Spleen (tissue), 13 donors: ENCODE measurements at places on chromosomes 3 and 15.

DNA sequence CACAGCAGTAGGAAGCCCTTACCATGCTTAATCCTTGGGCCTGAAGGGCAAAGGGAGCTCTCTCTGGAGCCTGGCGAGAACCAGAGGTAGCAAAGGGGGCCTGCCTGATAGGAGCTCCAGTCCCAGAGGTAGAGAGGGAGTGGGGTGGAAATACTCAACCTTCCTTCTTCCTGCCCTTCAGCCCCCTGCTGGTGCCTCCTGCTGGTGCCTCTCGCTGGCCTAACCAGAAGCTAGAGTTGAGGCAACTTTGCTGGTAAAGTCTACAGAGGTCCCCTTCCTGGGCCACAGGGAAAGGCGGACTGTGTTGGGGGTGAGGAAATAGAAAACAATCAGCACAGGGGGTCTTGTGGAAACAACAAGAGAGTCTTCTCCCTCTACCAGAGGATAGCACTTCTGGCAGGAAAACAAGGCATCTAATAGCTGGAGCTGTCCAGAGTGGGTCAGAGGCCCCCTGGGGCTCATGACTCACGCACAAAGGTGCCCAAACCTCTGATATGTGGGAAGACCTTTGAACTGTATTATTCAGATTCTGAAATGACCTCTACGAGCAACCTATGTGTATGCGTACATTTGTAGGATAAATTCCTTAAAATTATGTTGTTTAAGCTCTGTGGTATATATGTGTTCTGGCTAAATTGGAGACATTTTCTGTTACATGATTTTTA, 133.9 kb downstream of the LRRC28 start:
- DNase-seq, result no peak
- no peak overlapping the region for H3K27ac ChIP-seq
- peaks cover 16% of the 10 kb centered on the region for H3K36me3 ChIP-seq

DNA sequence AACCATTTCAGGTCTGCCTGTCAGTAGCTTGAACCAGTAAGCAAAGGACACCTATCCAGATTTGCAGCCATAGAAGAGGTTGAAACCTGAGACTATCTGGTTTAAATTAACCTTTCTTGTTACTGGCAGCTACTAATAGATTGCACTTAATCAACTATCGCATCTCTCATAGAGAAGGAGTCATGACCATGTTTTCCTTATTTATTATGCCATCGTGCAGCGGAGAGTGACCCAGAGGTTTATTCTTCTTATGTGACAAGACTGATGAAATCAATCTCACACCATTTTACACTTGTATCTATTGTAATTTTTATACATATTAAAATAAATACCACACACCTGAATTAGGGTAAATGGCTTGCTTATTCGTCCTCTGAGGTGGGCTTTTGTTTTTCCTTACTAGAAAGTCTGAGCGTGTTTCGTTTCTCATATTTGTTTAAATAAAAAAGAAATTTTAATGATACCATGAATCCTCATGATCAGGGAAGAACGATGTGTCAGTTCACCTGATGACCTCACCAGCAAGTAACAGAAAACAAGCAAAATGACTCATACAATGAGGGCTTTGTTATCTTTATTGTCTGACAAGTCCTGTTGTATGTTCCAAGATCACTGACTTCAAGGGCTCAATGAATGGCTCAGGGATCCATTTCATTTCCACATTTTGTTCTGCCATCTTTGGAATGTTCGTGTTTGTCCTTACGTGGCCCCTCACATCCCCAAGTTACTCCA, 379.5 kb upstream of the DPH6 start:
- DNase-seq, result no peak
- no peaks in the 10 kb centered on the region for H3K4me1 ChIP-seq
- H3K27ac ChIP-seq, result no peak overlapping the region
- no peak overlapping the region for H3K4me3 ChIP-seq
- no peaks in the 10 kb centered on the region for H3K36me3 ChIP-seq
- no peaks in the 10 kb centered on the region for H3K27me3 ChIP-seq

DNA sequence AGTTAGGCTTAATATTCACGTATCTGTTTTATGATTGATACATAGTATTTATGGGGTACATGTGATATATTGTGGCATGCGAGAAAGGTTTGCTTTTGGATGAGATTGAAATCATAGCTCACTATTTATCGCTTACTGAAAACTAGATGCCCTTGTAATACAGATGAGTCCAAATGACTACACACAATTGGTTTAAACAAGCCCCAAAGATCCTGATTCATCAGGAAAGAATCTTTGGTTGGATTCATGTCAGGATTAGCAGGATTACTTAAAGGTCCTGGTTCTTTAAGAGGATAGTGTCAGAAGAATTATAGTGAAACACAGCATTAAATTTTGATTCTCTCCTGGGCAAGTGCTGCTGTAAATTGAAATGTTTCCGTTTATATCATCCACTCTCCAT, 18.6 kb upstream of the AADAC start:
- no peaks in the 10 kb centered on the region for H3K27me3 ChIP-seq
- H3K36me3 ChIP-seq, result no peaks in the 10 kb centered on the region
- no peaks in the 10 kb centered on the region for H3K4me1 ChIP-seq
- no peak overlapping the region for H3K27ac ChIP-seq
- DNase-seq, result no peak

DNA sequence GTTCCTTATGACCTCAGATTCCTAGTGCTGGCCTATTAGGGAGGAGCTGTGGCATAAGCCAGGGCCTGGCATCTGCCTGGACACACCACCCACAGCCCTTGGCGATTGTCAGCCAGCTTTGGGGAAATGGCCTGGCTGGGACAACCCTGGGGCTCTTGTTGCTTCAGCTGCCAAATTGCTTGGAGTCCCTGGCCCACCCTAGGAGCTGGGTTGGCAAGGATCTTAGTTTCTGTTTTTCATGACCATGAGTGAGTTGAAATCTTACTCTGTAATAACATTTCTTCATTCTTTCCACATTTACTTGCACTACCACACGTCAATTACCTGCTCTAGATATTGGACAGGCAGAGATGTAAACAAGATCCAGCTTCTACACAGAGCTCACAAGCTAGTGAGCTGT, 1.9 kb upstream of the MYZAP start:
- no peak overlapping the region for H3K4me3 ChIP-seq
- H3K36me3 ChIP-seq, result no peaks in the 10 kb centered on the region
- DNase-seq, result no peak
- H3K4me1 ChIP-seq, result peaks cover 24% of the 10 kb centered on the region
- no peaks in the 10 kb centered on the region for H3K27me3 ChIP-seq

DNA sequence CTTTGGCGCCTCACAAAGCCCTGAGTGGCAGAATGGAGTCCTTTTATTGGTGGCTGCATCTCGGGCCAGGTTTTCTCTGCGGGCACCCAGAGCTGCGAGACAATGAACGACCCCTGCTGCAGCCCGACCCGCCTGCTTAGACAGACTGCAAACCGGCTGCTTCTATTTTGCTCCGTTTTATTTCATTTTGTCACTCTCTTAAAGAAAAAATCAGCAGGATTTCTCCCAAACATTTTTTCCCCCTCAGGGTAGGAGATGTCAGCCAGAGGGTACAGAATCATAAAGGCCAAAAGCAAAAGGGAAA, 64.8 kb downstream of the OXNAD1 start:
- no peaks in the 10 kb centered on the region for H3K4me1 ChIP-seq
- no peak for DNase-seq
- no peak overlapping the region for H3K4me3 ChIP-seq
- H3K27me3 ChIP-seq, result no peaks in the 10 kb centered on the region
- H3K27ac ChIP-seq, result no peak overlapping the region
- peaks cover 37% of the 10 kb centered on the region for H3K36me3 ChIP-seq

DNA sequence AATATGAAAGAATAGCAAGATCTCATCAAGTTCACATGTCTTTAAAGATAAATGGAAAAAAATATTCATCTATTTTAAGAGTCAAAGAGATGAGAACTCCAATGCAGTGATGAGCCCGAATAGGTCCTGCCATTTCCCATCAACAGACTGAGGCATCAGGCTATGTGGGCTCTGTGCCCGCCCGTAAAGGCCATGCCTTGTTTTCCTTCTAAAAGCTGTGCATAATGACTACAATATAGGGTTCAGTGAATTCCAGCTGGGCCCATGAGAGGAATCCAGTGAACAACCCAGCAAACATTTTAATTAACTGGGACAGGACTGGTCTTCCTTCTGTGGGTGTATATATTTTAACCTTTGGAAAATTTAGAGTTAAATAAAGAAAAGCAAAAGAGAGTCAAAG, 44.6 kb downstream of the RASGRP1 start:
- H3K36me3 ChIP-seq, result peaks cover 11% of the 10 kb centered on the region
- no peak overlapping the region for H3K27ac ChIP-seq
- no peaks in the 10 kb centered on the region for H3K4me1 ChIP-seq

- H3K4me1 ChIP-seq, result no peaks in the 10 kb centered on the region
- H3K4me3 ChIP-seq, result no peak overlapping the region
- H3K27ac ChIP-seq, result no peak overlapping the region
- no peaks in the 10 kb centered on the region for H3K36me3 ChIP-seq
- no peak for DNase-seq
Measured at GRCh38 chr3:77191640-77192039, 151.7 kb downstream of the ROBO2 start.

DNA sequence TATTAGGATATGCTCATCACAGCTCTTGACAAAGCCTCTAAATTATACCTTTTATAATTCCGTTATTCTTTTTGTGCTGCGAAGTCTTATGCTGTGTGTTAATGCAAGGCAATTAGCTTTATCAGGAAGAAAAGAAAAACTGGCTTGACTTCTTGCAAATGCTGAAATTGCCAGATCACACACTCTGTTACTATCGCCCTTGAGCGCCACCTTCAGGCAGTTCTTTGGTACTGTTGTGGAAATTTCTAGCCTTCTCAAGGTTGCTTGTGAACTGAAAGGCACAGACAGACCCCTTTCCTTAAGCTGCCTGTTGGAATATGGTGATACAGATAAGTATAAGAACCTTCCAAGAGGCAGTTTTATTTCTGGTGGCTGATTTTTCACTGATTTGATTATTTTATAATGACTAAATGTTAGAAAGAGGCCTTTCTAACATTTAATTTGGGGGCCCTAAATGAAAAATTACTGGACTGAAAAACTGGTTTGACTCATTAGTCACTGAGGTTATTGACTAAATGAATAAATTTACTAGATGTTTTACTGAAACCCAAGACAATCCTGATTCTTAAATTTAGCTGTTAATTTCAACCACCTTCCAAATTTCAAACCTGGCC, 126.2 kb upstream of the RASGRP1 start:
- no peaks in the 10 kb centered on the region for H3K36me3 ChIP-seq
- no peaks in the 10 kb centered on the region for H3K27me3 ChIP-seq
- no peak overlapping the region for H3K27ac ChIP-seq
- no peak for DNase-seq
- peaks cover 54% of the 10 kb centered on the region for H3K4me1 ChIP-seq
- H3K4me3 ChIP-seq, result no peak overlapping the region

GRCh38 chr15:95557226-95558046, 773.1 kb upstream of the NR2F2 start:
- H3K27ac ChIP-seq, result no peak overlapping the region
- no peaks in the 10 kb centered on the region for H3K4me1 ChIP-seq
- DNase-seq, result no peak
- H3K4me3 ChIP-seq, result no peak overlapping the region

- H3K36me3 ChIP-seq, result no peaks in the 10 kb centered on the region
- no peaks in the 10 kb centered on the region for H3K4me1 ChIP-seq
- no peaks in the 10 kb centered on the region for H3K27me3 ChIP-seq
- H3K27ac ChIP-seq, result no peak overlapping the region
- DNase-seq, result no peak
Measured at GRCh38 chr3:100761211-100761942, 52.1 kb downstream of the TFG start.

- H3K4me1 ChIP-seq, result peaks cover 32% of the 10 kb centered on the region
- no peak for DNase-seq
- H3K4me3 ChIP-seq, result no peak overlapping the region
- H3K27ac ChIP-seq, result peak overlapping the region; percentile 87
- H3K36me3 ChIP-seq, result peaks cover 15% of the 10 kb centered on the region
Measured at GRCh38 chr3:125045194-125045593, 10.6 kb downstream of the HEG1 start.

GRCh38 chr3:142944342-142944741, 19.1 kb downstream of the PAQR9 start:
- peak overlapping the region; percentile 1 for H3K4me3 ChIP-seq
- no peaks in the 10 kb centered on the region for H3K36me3 ChIP-seq
- no peak for DNase-seq
- peaks cover 7% of the 10 kb centered on the region for H3K4me1 ChIP-seq
- H3K27me3 ChIP-seq, result peaks cover 17% of the 10 kb centered on the region
- H3K27ac ChIP-seq, result no peak overlapping the region

GRCh38 chr3:10299175-10299574, 6.4 kb upstream of the GHRL start:
- no peak overlapping the region for H3K4me3 ChIP-seq
- H3K4me1 ChIP-seq, result peaks cover 16% of the 10 kb centered on the region
- H3K36me3 ChIP-seq, result peaks cover 55% of the 10 kb centered on the region
- H3K27ac ChIP-seq, result peak overlapping the region; percentile 45

- no peak for DNase-seq
- no peaks in the 10 kb centered on the region for H3K27me3 ChIP-seq
- H3K36me3 ChIP-seq, result no peaks in the 10 kb centered on the region
- H3K4me1 ChIP-seq, result peaks cover 12% of the 10 kb centered on the region
- H3K27ac ChIP-seq, result no peak overlapping the region
- no peak overlapping the region for H3K4me3 ChIP-seq
Measured at GRCh38 chr3:52715714-52716305, 9.9 kb downstream of the SPCS1 start.

DNA sequence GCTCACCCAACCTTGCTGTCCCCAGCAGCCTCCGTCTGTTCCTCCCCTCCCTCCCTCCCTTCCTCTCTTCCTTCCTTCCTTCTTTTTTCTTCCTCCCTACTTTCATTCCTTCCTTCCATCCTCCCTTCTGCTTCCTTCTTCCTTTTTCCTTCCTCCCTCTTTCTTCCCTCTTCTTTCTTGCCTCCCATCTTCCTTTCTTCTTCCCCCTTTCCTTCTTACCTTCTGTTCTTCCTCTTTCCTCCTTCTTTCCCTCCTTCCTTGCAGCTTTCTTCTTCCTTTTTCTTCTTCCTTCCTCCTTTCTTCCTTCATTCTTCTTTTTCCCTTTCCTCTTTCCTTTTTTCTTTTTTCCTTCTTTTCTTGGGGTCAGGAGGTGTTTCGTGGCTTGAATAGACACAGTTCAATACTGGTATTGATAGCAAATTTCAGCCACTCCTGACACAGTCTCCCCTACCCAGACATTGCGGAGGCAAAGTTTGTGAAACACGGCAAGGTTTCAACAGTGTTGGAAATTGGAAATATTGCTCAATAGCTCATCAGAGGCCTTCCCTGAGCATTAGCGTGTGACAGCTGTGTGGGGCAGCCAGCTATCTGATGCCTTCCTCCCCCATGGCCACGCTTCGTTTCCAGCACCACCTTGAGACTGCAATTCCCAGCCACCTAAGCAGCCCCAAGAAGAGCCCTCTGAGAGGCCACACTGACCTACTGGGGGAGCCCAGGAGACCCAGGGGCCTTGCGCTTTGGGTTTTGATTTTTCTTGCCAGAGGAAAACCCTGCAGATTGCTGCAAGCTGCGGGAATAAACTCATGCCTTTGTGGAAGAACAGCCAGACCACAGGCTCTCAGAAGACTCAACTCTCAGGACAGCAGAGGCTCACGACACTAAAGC, 82.2 kb downstream of the KLF15 start:
- H3K27me3 ChIP-seq, result no peaks in the 10 kb centered on the region
- H3K4me3 ChIP-seq, result no peak overlapping the region
- H3K36me3 ChIP-seq, result no peaks in the 10 kb centered on the region
- no peak for DNase-seq
- no peaks in the 10 kb centered on the region for H3K4me1 ChIP-seq
- no peak overlapping the region for H3K27ac ChIP-seq

GRCh38 chr3:62570888-62571287, 197.5 kb upstream of the FEZF2 start:
- no peak for DNase-seq
- H3K27ac ChIP-seq, result no peak overlapping the region
- H3K27me3 ChIP-seq, result no peaks in the 10 kb centered on the region
